ENCODE measurements at places on chromosomes 7 and 10. TPM values are rescaled to one million over a fixed set of nuclear protein-coding genes. Genes with fewer than 3 reads are reported as not detected.

Gene PRKG1
- total RNA-seq: not detected

Gene NPTX2
- not detected for total RNA-seq

Gene OPALIN
- not detected for total RNA-seq

Gene NPSR1
- not detected for total RNA-seq

Gene MRLN
- not detected for total RNA-seq

Gene NRCAM
- total RNA-seq: 13.6 TPM

Gene SPDYE6
- not detected for total RNA-seq

- no peaks in the 10 kb centered on the region for H3K27me3 ChIP-seq
- DNase-seq: no peak
- H3K4me3 ChIP-seq: no peak overlapping the region
- no peak overlapping the region for H3K27ac ChIP-seq
These were observed 184.6 kb upstream of the SP4 start for GRCh38 chr7:21243265-21243664.

DNA sequence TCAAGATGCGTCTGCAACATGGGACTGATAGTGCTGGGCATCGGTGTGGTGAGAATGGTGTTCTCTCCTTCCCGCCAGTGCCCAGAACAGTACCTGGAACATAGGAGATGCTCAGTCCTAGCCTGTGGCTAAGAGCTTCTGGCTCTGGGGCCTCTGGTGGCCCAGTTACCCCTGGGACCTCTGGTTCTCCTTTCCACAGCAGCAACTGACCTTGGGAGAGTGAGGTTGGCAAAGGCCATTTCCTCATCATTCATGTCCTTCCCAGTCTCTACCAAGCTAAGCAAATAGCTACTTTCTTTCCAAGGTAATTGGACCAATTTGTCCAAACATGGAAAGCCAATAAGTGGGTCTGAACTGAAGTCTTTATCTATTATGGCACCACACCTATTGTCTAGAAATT, 11.6 kb upstream of the GOLGA7B start:
- H3K4me1 ChIP-seq: no peaks in the 10 kb centered on the region
- no peak overlapping the region for H3K4me3 ChIP-seq
- DNase-seq: no peak
- no peak overlapping the region for H3K27ac ChIP-seq
- no peaks in the 10 kb centered on the region for H3K27me3 ChIP-seq

GRCh38 chr7:111834367-111834766, 272.1 kb upstream of the IMMP2L start:
- no peaks in the 10 kb centered on the region for H3K36me3 ChIP-seq
- no peaks in the 10 kb centered on the region for H3K4me1 ChIP-seq
- no peak overlapping the region for H3K4me3 ChIP-seq
- DNase-seq: no peak

DNA sequence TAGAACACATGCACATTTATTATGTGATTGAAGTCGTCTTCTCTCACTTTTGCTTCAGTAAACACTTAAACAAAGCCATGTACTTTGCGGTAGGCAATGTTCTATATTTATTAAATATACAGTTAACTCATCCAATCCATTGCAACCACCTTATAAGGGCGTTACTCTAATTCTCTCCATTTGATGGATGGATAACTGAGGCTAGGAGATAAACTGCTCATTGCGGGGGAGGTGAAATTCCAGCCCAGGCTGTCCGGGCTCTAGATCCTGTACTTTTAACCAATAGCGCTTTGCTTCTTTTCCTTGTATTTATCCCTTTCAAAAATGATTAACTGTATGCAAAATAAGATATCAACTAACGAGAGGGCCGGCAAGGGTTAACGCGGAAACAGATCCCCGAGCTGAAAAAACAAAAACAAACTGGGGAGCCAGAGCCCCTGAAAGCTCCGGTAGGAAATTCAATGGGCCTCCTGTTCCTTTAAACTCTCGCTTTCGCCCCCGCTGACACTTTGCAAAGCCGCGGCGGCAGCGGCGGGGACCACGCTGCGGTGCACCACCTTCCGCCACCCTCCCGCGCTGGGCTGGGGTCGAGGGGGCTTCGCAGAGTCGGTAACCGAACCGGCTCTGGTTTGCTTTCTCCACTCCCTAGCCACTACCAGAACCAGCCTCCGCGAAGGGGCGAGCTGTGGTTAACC, 1.0 kb upstream of the PLXDC2 start:
- no peaks in the 10 kb centered on the region for H3K4me1 ChIP-seq
- no peak overlapping the region for H3K27ac ChIP-seq
- no peak overlapping the region for H3K4me3 ChIP-seq
- no peaks in the 10 kb centered on the region for H3K36me3 ChIP-seq
- no peaks in the 10 kb centered on the region for H3K27me3 ChIP-seq

- H3K4me3 ChIP-seq: no peak overlapping the region
- no peak for DNase-seq
- no peaks in the 10 kb centered on the region for H3K36me3 ChIP-seq
- no peaks in the 10 kb centered on the region for H3K27me3 ChIP-seq
- no peak overlapping the region for H3K27ac ChIP-seq
These were observed 119.4 kb downstream of the ST7 start for GRCh38 chr7:117072620-117073118.

DNA sequence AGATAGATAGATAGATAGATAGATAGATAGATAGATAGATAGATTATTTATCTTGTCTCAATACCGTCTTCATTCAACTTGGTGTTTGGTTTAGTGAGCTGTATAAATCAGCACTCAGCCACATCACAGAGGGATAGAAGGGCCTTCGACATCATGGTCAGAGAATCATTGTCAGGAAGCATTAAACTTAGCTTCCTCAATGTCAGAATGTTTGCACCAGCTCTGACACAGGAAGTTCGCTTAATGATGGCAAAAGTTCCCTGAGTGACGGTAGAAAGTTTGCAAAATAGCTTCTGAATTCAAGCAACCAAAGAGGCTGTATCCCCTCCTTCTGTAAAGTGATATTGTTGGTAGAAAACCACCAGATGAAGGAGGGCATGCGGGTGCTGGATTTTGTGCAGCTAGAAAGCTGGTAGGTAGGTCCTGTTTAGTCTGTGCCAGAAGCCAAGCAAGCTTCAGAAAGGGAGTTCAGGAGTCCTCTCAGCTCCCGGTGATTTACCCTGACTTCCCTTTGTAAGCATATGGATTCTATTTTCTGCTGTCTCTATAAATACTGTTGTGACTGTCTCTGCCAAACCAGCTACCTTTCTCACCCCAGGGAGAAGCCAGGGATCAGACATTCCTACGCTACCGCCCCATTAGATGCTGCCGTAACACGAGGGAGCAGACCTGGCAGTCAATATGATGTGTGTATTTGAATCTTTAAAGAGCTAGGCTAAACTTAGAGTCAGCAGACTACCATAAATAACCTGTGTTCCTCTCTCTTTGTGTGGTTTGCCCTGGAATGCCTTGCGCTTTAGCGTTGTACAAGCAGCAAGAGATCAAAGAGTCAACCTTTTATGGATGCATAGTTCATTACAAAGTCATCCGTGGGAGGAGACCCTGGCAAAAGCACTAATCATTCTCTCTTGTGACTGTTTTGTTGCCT, 200.5 kb upstream of the KIAA1217 start:
- no peak overlapping the region for H3K4me3 ChIP-seq
- no peaks in the 10 kb centered on the region for H3K36me3 ChIP-seq
- no peak overlapping the region for H3K27ac ChIP-seq
- no peak for DNase-seq

DNA sequence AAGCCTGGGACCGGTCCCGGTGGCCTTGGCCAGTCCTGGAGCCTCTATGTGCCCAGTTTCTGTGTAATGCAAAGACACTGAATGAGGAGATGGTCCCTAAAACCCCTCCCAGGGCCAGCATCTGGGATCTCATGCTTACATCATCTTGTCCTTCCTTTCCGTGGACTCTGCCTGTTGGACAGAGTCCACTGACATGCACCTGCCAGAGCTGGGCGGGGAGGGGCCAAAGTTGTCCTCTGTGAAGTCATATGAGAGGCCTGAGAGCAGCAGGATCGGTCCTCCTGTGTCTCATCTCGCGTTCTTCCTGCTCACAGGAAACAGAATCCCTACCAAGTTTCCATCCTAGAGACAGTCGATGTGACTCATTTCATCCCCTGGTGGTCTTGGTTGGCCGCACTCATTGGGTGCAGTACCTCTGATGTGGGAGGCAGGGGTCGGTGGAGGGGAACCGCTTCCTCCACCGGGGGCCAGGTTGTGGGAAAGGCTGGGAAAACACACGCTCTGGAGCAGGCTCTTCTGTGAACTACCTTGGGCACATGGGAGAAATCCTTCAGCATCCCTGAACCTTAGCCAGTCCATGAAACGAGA, 389.6 kb upstream of the PODXL start:
- DNase-seq: no peak
- H3K4me3 ChIP-seq: no peak overlapping the region
- H3K4me1 ChIP-seq: no peaks in the 10 kb centered on the region

DNA sequence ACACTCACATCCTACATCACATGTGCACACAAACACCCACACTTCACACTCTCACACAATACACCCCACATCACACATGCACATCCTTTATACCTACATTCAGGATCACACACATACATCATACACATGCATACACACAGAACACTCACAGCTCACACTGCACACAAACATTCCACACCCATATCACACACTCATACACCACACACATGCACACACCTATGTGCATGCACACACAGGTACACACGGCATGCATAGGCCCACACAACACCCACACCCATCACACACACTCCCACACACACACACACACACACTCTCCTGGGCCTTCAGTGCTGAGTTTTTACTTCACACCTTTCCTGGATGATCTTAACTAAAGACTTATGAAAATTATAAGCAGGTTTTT, 220.5 kb downstream of the DNAJB6 start:
- H3K4me3 ChIP-seq: no peak overlapping the region
- no peak for DNase-seq
- no peaks in the 10 kb centered on the region for H3K4me1 ChIP-seq
- no peak overlapping the region for H3K27ac ChIP-seq

DNA sequence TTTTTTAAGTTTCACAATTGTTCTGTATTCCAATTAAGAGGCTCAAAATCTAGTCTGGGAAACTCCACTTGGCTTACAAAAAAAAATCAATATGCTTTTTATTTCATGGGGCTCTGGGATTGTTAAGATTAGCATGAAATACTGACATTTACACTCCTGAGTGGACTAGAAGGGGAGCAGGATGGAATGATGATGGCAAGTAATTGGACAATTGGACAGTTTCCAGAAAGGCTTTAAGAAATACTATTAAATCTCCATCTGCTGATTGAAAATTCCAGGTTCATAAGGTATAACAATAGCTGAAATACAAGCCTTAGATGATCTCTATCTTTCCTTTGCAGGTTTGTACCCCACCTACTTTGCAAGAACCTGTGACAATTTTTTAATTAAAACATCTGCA, 184.4 kb downstream of the LRRTM3 start:
- H3K4me1 ChIP-seq: no peaks in the 10 kb centered on the region
- H3K27ac ChIP-seq: no peak overlapping the region
- no peaks in the 10 kb centered on the region for H3K36me3 ChIP-seq
- H3K27me3 ChIP-seq: no peaks in the 10 kb centered on the region

DNA sequence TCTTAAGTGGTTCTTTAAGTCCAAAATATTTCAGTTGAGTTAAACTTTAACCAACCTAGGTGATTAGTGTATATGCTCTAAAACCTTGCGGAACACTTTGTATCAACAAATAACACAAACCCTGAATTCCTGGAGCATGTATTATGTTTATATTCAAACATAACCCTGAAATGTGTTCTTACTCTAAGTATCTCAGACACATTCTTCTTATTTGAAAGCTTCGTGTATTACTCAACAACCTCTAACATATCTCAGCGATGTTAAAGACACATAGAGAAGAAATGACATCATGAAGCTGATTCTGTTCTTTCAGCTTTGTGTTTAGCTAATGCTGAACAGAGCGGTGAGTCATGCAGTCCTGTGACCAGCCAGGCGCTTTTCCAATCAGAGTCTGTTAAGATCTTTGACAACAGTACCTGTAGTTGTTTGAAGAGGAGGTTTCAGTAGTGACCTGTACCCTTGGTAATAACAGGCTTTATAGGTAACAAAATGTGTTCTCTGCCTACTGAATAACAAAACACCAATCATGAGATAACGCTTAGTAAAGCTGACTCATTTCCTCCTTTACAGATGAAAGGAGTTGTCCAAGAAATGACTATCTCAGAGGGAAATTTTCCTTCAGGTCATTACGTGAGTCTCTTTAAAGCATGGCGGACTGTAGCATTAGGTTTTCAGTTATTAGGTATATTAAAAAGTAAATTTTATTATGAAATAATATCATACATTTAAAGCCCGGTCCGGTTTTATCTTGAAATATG, 67.3 kb upstream of the KLF6 start:
- peaks cover 5% of the 10 kb centered on the region for H3K4me1 ChIP-seq
- H3K27ac ChIP-seq: no peak overlapping the region
- no peaks in the 10 kb centered on the region for H3K27me3 ChIP-seq

DNA sequence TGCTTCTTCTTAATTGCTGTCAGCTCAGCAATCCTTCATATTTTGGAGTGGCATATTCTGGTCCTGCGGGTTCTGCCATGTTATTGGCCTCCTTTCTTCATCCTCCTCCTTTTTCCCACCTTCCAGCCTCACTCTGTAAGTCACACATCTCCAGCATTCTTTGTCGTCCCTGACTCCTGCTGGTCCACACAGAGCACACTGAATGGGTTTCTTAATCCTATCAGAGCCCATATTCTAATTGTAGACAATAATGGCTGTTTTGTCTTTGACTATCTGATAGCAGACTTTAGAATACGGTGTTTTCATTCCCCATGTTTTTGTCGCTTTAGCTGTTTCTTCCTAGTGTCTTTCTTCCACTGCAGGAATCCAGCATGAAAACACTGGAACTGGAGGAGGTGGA, 389.6 kb downstream of the REEP3 start:
- no peak overlapping the region for H3K4me3 ChIP-seq
- no peaks in the 10 kb centered on the region for H3K27me3 ChIP-seq
- no peaks in the 10 kb centered on the region for H3K36me3 ChIP-seq
- H3K27ac ChIP-seq: no peak overlapping the region
- H3K4me1 ChIP-seq: no peaks in the 10 kb centered on the region

DNA sequence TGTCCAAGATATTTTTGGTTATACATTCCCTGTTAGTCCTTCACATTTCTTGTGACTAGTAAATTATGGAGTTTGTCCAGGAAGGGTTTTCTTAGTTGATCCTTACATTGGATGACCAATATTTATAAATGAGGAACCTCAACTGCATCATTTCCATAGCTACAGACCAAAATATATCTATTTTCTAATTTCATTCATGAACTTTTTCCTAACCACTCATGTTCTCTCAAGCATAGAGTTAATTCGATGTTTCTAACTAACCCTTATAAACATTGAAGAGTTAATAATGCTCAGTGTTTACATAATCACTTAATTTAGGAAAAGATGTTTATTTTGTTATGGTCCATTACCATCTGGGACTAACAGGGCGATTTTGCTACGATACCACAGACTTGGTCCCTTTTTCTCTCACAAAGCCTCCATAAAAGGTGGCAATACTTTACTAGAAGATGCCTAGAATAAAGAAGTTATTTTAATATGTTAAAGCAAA, 591.0 kb downstream of the MAGI2 start:
- H3K4me1 ChIP-seq: no peaks in the 10 kb centered on the region
- H3K36me3 ChIP-seq: no peaks in the 10 kb centered on the region
- no peak for DNase-seq
- H3K4me3 ChIP-seq: no peak overlapping the region
- no peak overlapping the region for H3K27ac ChIP-seq

- DNase-seq: no peak
- H3K27ac ChIP-seq: no peak overlapping the region
- H3K4me3 ChIP-seq: no peak overlapping the region
- H3K27me3 ChIP-seq: no peaks in the 10 kb centered on the region
- no peaks in the 10 kb centered on the region for H3K4me1 ChIP-seq
These were observed 264.3 kb downstream of the TCF7L2 start for GRCh38 chr10:113214331-113214730.

GRCh38 chr10:71684356-71685173, 35.0 kb downstream of the C10orf105 start:
- no peak overlapping the region for H3K4me3 ChIP-seq
- no peak for DNase-seq
- no peaks in the 10 kb centered on the region for H3K27me3 ChIP-seq
- H3K4me1 ChIP-seq: no peaks in the 10 kb centered on the region
- H3K36me3 ChIP-seq: no peaks in the 10 kb centered on the region

Data from naive thymus-derived CD4-positive, alpha-beta T cell (primary cell).